CD4-positive, alpha-beta T cell treated with Interleukin-15 for 4 hours (primary cell): ENCODE measurements at places on chromosomes 2 and 18.
A peak's percentile ranks its signal among the peaks of the same experiment; 100 is the strongest.

DNA sequence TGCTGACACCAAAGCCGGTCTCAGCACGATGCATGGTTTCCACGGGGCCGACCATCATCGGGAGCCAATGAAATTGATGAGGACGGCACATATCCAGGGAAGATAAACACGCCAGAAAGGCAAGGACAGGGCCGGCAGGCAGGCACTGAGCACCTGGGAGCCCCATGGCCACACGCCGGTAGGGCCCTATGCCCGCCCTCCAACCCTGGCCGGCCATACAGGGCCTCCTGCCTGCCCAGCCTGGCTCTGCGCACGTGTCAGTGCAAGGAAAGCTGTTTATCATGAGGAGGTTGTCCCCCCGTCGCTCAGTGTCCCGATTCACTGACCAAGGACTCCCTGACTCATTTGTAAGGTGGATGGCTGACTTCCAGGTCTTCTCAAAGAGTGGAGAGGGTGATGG, 237.5 kb downstream of the GLI2 start:
- no peak for DNase-seq

- peak; percentile 1 for DNase-seq
These were observed 130.6 kb downstream of the ATP9B start for GRCh38 chr18:79199691-79200374.

- DNase-seq: no peak
These were observed 4.4 kb downstream of the IL1B start for GRCh38 chr2:112831946-112832840.

GRCh38 chr2:168118733-168119514, 128.5 kb downstream of the STK39 start:
- DNase-seq: peak; percentile 64

DNA sequence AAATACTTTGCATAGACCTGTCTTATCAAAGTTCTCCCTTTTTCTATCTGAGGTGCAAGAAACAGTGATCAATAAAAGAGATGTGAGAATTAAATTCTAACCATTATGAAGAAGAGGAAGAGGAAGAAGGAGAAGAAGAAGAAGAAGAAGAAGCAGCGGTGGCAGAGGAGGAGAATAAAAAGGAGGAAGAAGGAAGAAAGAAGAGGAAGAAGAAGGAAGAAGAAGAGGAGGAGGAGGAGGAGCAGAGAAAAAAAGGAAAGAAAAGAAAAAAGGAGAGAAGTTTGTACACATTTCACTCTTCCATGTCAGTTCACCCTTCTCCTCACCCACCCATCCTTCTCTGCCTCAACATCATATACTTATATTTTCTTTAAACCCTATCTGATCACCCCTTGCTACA, 68.4 kb downstream of the METTL4 start:
- no peak for DNase-seq

DNA sequence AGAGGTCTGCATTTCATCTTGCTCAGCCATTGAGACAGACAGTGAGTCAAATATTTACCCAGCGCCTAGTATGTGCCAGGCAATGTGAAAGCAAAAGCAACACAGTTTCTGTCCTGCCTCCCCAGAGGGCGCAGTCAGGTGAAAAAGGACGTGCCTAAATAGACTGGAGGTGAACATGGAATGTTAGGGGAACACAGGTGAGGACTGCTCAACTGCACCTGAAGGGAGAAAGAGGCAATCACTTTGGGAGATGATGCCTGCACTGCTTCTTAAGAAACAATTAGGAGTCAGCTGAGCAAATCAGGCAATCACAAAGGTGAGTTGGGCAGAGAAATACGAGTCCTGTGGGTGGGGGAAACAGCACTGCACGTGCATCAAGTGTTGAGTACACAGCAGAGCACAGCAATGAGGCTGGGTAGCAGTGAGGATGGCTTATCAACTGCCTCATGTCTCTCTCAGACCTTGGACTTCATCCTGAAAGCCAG, 218.3 kb upstream of the SMAD7 start:
- peak; percentile 41 for DNase-seq

- no peak for DNase-seq
These were observed 110.5 kb downstream of the DYSF start for GRCh38 chr2:71563872-71564271.

DNA sequence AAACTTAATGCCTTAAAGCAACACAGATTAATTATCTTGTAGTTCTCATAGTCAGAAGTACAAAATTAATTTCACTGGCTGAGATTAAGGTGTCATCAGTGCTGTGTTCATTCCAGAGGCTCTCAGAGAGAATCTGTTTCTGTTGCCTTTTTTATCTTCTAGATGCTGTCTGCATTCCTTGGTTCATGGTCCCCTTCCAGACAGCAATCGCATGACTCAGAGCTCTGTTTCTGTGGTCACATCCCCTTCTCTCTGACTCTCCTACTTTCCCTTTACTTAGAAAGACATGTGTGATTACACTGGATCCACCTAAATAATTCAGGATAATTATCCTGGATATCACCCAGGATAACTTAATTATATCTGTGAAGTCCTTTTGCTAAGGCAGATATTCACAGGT, 148.6 kb downstream of the MAIP1 start:
- DNase-seq: no peak

GRCh38 chr2:234971496-234971895, 19.7 kb downstream of the SH3BP4 start:
- DNase-seq: no peak

- no peak for DNase-seq
These were observed 379.9 kb downstream of the CLIP4 start for GRCh38 chr2:29495068-29495467.

- DNase-seq: no peak
These were observed 177.4 kb upstream of the FN1 start for GRCh38 chr2:215613280-215613679.

DNA sequence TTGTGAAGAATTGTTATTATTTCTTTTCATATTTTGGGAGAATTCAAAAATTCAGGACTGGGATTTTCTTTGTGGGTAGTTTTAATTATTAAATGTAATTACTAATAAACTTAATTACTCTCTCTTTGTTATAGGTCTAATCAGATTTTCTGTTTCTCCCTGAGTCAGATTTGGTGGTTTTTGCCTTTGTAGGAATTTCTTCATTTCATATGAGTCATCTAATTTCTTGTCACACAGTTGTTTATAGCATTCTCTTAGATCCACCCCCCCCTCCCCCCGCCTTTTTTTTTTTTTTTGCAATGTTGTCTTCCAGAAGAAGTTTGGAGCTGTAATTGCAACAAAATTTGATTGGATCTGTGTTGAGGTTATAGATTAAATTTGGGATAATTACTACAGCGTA, 26.0 kb upstream of the GALR1 start:
- no peak for DNase-seq

- no peak for DNase-seq
These were observed 34.8 kb downstream of the ABHD3 start for GRCh38 chr18:21669736-21670285.

- no peak for DNase-seq
These were observed 153.4 kb downstream of the ERBB4 start for GRCh38 chr2:212385241-212385640.

GRCh38 chr2:71944183-71944550, 203.5 kb downstream of the CYP26B1 start:
- no peak for DNase-seq

DNA sequence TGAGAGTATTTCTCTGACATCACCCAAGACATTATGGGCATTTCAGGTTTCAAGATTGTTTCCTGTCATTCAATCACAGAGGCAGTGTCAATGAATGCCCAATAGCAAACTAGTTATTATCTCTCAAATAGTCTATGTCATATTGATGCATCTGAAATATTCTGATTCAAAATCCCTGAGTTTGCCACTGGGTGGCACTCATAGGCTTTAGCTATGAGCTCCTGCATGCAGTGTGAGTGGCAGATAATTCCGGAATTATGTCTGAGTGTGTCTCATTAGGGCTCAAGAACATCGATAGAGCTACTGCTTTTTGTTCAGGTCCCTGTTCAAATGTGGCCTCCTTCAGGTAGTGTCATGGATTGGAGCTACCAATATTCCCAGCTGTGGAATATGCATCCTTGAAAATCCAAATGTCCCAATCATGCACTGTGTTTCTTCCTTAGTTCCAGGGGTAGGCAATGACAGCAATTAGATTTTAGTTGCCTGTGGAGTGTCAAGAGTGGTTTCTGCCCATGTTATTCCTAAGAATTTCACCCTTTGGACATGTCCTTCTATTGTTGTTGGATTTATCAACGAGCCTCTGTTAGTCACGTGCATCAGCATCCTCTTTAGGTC, 7.8 kb upstream of the OR6B3 start:
- DNase-seq: peak; percentile 53

- DNase-seq: no peak
These were observed 172.3 kb downstream of the PID1 start for GRCh38 chr2:229098801-229099200.

- DNase-seq: no peak
These were observed 1.9 kb downstream of the NOP58 start for GRCh38 chr2:202267495-202267894.

DNA sequence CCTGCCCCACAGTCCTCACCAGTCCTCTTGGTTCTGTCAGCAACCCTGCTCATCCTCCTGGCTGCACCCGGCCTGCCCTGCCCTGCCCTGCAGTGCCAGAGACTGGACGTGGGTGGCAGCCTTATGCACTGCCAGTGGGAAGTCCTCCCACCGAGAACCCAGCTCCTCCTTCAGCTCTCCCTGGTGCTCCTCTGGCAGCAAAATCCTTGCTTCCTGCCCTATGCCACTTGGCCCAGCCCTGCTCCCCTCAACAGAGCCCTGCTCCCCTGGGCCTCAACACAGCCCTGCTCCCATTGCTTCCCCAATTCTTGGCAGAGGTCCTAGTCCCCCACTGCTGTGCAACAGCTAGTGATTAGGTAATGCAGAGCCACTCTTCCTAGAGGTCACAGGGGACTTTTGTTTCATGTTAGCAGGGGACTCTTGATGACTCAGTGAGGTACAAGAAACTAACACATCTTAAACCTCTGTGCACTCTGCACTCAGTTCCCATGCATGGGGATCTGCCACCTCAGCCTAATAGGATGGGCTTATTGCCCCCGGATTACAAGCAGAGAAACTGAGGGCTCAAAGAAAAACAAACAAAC, 58.0 kb upstream of the EDAR start:
- no peak for DNase-seq

GRCh38 chr18:79315596-79315995, 80.1 kb upstream of the NFATC1 start:
- no peak for DNase-seq

DNA sequence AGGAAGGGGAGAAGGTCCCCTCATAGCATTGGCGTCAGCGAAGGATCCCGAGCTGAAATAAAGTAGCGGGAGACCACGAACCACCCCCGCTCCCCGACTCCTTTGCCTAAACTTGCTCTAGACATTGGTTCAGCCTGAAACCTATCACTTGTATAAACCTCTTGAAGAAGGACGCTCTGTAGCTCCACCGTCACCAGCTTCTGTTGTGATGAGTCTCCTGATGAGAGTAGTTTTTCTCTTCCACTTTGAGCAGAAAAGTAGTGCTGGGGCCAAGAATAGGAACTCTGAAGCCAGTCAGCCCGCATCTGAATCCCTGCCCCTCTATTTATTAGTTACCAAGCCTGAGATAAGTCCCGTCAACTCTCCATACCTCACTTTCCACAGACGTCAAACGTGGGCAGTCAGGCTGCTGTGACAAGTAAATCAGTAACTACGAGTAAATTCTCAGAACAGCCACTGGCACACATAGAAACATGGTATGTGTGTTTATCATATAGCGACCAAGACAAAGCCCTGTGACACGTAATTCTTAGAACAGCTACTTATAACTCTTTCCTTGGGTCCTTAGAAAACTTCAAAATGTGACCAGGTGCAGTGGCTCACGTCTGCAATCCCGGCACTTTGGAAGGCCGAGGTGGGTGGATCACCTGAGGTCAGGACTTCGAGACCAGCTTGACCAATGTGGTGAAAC, 61.7 kb downstream of the CD226 start:
- DNase-seq: peak; percentile 70

DNA sequence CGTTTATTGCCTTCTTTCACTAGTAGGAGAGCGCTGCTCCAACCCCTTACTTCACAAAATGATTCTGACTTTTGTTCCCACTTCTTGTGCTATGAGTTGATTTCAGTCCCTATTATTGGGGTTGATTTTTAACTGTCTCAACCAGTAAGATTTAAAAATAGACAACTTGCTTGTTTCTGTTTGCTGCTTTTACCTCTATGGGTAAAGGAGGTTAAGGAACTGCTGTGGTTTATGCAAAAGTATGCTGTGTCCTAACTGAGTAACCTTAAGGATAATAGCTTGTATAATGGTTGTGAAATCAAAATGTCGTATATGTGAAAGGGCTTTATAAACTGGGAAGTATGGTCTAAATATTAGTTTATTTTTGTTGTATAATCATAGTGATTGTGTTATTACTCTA, 22.6 kb downstream of the ALMS1 start:
- DNase-seq: no peak

DNA sequence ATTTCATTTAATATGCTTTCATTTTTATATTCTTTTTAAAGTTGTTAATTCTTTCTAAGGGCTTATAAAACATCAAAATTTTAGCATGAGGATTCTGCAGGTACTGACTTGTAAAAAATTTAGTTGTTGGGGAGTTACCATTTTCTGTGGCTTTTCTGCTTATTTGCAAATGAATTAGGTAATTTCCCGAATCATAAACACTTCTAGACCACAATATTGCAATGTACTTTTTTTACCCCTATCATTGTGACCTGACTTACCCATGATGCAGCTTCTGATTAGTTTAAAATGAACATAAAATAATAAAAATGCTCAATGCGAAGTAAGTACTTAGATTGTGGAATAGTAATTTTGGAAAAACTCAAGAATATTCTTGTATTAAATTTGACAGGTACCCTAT, 11.4 kb downstream of the ARL6IP6 start:
- DNase-seq: peak; percentile 24

DNA sequence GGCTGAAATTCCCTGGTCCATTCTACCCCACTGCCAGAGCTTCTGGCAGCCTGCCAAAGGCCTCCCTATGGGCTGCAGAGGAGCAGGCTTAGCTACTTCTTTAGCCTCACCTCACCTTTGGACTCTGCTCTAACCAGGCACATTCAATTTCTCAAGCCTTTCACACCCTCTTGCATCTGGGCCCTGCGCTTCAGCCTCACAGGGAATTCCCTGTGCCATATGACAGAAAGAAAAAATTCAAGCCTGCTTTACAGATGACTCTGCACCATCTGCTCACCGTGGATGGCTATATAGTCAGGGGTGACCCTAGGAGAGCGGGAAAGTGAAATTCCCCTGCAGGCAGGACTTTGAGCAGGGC, 62.5 kb downstream of the REEP1 start:
- DNase-seq: no peak

DNA sequence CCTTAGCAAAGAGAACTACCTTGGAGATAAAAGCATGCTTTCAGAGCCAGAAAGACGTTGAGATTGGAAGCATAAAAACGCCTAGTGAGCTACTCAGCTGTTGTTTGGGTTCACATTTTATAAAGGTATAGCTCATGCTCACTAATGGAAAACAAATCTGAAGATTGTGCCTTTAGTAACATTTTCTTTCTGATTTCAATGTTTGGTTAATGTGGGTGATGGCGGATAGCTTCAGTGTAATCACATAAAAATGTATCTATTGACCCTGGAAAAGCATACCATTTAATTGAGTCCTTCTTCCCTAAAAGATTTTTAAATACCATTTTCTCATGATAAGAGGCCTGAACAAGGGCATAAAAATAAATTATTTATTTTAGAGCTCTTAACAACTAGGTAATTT, 73.4 kb downstream of the DTNA start:
- DNase-seq: no peak
